ENCODE measurements at places on chromosomes 5 and 9.

DNA sequence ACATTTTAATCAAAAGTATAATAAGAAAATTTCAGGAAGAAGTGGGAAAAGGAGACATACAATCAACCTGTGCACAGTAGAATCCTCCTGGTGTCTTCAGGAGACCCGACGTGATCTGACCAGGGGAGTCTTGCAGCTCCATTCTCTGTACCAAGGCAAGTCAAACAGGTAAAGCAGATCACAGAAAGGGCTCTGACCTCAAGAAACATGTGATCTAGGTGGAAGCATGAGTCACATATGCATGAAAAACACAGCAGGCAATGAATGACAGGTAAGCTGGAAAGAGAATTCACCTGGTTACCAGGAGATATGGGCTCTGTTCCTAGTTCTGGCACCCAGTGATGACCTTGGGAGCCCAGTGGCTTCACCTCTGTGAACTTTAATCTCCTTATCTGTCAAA is 19.4 kb upstream of the FABP6 start:
- DNase-seq: no peak

- no peak for DNase-seq
Measured at GRCh38 chr9:134258332-134258731, 67.9 kb upstream of the RXRA start.

DNA sequence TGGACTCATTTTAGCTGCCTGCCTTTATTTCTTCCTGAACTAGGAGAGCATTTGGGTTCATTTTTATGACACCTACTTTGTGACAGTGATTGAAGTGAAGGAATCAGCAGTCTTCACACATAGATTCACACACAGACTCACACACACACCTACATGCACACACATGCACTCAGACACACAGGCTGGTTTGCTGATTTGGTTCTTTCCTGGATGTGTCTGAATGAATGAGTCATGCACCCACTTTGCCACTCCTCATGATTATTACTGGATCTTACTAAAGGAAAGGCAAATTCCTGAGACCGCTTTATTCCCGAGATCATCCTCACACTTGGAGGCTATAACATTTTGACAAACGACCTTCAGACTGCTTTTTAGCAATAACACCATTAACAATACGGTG is 529.5 kb downstream of the AGTPBP1 start:
- DNase-seq: no peak

GRCh38 chr5:74594137-74595040 is 46.1 kb downstream of the ENC1 start:
- no peak for DNase-seq

DNA sequence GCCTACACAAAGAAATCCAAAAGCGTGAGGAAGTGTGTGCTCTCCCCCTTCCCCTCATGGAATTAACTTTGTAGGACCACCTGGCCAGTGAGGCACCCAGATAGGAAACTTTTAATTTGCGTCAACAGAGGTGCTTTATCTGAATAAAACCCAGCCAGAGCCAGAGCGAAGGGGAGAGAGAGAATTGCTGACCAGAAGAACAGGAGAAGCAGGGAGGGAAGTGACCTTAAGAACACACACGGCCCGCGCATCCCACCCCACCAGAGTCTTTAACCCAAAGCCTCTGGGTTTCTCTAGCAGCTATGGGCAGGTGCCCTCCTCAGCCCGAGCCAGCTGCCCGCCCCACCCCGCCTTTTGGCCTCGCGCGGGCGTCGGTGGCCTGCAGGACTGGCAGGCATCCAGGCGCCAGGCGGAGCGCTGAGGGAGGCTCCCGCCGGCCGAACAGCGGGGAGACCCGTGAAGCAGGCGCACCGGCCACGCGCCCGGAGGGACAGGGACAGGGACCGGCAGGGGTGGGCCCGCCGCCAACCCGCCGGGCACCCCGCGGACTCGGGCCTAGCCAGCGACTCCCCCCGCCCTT is 580 bp downstream of the ERAP1 start:
- peak; percentile 65 for DNase-seq
